ENCODE measurements at places on chromosomes 3 and 15. TPM values are rescaled to one million over a fixed set of nuclear protein-coding genes. Genes with fewer than 3 reads are reported as not detected.

DNA sequence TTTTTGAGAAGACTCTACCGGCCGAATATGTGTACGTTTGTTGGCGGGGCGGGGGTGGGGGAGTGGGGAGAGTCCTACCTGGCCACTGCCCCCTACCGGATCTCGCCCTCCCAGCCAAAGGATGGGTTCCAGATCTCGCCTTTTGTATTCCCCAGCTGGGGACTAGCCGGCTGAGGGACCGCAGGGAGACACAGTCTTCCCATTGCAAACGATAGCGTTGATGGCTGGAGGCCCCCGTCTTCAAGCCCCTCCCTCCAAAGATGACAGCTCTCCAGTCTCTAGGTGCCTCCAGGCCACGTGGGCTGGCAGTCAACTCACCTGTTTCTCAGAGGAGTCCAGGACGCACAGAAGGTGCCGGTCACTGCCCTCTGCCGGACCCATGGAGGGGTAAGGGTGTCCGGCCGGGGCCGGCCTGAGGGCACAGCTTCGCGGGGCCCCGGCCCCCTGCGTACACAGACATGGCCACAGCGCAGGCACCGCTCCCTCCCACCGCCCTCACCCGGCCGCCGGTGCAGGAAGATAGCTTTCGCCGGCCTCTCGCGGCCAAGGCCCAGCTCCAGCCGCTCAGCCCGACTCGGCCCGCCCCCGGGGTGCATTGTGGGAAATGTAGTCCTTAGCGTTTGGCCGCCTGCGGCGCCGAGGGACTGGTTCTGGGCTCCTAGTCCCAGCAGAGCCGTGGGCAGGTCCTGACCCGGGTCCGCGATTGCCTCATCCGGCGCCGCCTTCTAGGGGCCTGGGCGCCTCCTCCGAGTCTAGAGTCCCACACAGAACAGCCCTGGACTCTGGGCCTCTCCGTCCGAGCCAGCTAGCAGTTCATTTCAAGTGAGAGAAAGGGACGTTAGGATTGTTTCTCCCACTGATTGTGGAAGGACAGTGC is at the start of gene MON1A:
Gene MON1A, minus strand, starts transcription at position 521 of the 877 bp plus-strand sequence. CDS start 16,465 bp downstream, outside the sequence.
- DNase-seq = peak; percentile 89

- DNase-seq = no peak
Observed at GRCh38 chr3:42591811-42592210, 1.2 kb downstream of the SS18L2 start.

Gene KCNMB2
- not detected for total RNA-seq

Gene MRPS11
- total RNA-seq = 92.3 TPM

DNA sequence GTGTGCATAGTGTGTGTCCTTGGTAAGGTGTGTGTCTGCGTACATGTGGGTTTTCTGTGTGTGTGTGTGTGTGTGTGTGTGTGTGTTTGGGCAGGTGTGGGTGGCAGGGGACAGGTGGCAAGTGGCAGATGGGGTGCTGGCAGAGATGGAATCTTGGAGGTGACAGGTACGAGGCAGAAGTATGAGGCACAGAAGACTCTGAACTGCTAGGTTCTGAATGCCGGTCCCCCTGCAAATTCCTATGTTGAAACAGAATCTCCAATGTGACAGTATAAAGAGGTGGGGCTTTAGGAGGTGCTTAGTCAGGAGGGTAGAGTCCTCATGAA is 29.8 kb downstream of the SRPRB start:
- DNase-seq = no peak

GRCh38 chr3:184656829-184657681 is 54.8 kb downstream of the MAGEF1 start:
- DNase-seq = no peak

DNA sequence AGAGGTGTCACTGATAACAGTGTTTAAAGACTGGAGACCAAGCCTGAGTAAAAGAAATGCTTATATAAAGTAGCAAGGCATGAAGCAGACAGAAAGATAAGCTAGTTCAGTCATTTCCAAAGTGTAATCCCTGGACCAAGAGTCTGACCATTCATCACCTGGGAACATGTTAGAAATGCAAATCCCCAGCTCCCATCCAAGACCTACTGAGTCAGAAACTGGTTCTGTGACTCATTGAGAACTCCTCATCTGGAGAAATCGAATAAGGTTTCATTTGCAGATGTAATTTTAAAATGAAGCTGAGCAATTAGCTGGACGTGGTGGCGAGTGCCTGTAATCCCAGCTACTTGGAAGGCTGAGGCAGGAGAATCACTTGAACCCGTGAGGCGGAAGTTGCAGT is 473.9 kb upstream of the UBE2E2 start:
- DNase-seq = no peak

DNA sequence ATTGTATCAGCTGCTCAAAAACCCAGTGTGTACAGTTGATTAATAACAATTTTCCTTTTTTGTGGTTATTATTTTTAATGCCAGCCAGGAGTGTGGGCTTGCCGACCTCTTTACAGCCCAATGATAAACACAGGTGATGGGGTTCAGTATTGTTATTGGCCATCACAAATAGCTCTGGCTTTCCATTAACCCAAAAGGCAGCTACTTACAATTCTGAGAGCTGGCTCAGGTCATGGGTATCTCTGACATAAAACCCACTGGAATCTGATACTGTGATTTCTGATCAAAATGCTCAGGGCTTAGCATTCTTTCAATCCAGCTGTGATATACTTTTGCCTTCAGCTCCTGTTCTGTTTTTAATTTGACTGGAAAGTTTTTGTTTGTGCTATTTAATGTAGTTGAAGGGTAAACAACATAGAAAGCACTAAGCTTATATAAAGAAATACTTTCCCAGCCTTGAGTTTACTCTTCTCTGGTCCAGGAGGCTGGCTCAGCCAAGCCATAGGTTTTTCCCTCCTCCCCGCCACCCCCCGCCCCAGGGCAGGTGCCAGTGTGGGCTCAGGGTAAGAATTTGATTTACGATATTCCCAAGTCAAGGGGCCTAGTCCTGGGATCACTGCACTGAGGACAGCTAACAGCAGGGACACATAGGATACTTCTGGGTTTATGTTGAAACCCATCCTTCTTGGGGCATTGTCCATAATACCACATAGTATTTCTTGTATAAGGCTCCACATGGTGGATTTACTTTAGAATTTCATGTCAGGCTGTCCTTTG is 54.0 kb upstream of the MYZAP start:
- no peak for DNase-seq

DNA sequence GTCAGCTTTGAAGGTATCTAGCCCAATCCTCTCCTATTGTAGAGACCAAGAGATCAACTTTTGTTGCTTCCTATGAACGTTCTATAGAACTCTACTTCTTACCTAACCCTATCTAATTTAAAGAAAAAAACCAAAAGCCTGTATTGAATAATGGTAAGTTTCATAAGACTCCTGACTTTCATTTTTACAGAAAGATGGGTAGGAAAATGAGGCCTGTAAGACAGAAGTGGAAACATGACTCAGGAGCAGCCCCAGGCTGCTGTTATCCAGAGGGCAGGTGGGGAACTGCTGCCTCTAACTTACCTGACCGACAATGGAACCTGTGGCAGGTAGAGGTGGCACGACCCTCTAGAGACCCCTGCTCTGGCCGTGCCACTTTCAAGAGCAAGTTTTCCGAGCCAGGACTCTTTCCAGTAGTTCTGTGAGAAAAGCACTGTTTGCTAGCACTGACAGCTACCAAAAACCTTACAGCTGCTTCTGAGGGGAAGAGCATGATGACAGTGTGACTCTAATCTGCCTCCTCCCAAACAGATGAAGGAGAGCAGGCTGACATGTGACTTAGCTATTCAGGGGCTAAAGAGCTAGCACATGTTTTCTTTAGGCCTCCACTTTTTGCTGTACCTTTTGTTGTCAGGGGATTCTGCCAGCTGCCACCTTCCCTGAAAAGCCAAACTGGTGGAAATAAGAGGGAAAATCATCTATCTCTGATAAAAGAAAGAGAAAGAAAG is 17.5 kb downstream of the POPDC2 start:
- DNase-seq = no peak

GRCh38 chr3:153373606-153374005 is 211.6 kb downstream of the RAP2B start:
- DNase-seq = no peak

Gene STARD9
- 0.15 TPM for total RNA-seq

DNA sequence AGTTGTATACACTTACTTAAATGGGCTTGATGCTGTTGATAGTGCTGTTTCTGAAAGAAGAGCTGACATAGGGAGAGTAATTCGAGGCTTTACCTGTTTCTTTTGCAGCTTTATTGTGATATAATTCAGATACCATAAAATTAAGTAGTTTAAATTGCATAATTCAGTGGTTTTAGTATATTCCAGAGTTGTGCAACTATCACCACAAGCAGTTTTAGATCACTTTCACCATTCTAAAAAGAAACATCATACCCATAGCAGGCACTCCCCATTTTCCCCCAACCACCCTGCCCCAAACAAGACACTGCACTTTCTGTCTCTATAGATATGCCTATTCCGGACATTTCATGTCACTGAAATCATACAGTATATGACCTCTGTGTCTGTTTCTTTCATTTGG is 98.5 kb downstream of the MTHFS start:
- no peak for DNase-seq

DNA sequence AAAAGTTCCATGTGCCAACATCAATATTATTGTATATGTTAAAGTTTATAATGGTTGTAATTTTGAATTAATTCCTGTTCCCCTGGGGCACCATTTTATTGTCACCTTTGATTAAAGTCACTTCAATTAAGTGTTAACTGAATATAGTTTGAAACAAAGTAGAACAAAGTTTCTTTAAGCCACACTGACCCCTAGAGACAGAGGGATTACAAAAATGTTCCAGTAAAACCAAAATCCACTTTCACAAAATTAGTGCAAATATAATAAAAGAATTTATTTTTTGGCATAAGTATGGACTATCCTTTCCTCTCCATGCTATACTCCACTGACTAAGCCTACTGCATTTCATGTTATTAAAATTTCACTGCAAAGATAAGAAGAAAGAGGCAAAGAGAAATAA is 123.9 kb downstream of the ZMAT3 start:
- DNase-seq = peak; percentile 21

Gene STRIT1
- total RNA-seq = not detected

Gene NDUFB4
- total RNA-seq = 147 TPM

Gene PLXNA1
- total RNA-seq = 92.8 TPM

DNA sequence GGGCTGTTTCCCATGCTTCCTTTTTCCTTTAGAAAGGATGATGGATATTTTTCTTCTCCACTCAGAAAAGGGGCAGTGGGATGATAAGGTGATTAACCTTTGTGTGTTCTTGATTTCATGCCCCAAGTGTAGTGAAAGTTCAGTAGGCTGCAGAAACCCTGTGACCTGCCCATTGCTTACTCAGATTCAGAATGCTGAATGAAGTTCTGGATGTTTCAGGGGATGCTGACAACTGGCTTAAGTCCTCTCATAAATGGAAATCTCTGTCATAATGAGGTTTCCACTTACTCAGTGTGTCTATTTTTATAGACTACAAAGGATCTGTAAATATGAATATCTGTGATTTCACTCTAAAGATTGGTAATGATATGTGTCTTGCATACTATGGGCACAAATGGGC is 471.3 kb upstream of the TPRG1 start:
- DNase-seq = no peak

DNA sequence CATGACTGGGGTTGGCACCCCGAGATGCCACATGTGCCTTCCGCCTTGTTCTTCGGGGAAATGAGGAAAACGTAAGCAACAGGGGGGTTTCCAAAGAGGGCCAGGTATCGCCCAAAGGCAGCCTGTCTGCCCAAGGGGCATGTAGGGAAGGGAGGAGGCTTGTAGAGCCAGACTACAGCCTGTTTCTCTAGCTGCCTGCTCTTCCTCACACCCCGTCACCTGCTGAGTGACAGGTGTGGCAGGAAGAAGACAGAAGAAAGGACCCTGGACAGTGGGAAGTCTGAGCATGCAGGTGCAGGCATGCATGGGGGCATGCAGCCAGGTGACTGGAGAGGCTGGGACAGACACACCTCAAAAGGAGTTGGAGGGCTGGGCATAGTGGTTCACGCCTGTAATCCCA is 9.8 kb downstream of the PLA2G4E start:
- no peak for DNase-seq

GRCh38 chr3:95595416-95596075 is 1218.8 kb upstream of the EPHA6 start:
- DNase-seq = no peak

Gene ECE2
- not detected for total RNA-seq

- DNase-seq = no peak
Observed at GRCh38 chr15:54687628-54688027, 509.1 kb downstream of the RSL24D1 start.

Gene CORO2B
- not detected for total RNA-seq

DNA sequence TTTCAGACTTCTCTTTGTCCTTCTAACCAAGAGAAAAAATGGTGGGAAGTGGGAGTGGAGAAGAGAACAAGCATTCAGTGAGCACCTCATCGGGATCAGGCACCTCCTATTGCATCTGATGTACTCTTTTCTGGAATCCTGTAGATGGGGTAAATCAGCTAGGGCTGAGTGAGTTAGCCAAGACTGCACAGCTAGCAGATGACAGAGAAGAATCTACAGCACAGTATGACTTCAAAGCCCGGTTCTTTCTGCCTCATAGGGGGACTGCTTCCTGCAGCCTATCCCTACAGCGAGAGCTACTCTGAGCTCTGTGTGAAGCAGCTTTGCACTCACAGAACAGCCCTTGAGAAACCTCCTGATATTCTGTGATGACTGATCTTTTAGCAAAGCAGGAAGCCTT is 275.2 kb upstream of the MEIS2 start:
- DNase-seq = no peak

Gene GOLGA8R
- not detected for total RNA-seq

DNA sequence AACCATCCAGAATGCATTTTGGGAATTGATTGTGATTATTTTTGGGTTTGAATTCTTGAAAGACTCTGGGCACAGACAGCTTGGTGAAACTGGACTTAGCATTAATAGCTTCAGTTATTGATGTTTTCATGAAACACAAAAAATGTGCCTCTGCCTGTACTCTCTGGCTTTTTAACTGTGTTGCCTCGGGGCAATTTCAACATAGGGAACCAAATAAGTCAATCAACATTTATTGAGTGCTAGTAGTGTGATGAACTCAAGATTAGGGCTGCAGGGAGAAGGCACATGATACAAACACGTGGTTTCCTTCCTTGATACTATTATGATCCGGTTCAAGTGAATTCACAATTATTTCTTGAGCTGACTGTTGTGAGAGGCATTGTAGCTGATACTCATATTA is 50.8 kb downstream of the UNC13C start:
- DNase-seq = no peak

Gene TRIM42
- total RNA-seq = not detected

Gene ADAMTSL3
- not detected for total RNA-seq

Gene MYL3
- total RNA-seq = not detected

Gene EEF1AKMT4
- 17.7 TPM for total RNA-seq

DNA sequence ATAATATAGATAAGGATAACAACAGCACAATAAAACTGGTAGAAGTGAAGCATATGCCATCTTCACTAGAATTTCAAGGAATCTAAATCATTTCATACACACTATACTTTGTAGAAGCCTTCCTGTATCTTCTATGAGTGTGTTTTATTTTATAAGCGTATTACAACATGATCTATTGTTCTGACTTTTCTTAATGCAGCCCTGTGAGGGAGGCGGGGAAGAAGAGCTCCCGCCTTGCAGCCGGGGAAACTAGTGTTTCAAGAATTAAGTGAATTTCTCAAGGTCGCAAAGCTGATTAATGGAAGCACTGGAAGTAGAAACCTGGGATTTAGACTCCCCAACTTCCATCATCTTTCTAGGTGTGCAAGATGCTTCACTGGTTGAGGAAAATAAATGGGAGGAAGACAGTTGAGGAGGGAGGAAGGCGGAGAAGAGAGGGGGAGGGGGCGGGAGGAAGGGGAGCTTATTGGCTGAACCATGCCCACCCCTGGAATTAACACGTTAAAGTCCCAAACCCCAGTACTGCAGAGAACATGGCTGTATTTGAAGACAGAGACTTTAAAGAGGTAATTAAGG is 32.9 kb downstream of the VGLL4 start:
- no peak for DNase-seq

Gene CSPG5
- total RNA-seq = 1.2 TPM

Gene FANCI
- total RNA-seq = 59.1 TPM

Gene AQP9
- total RNA-seq = not detected
